ENCODE measurements at places on chromosomes 6 and 20. TPM values are rescaled to one million over a fixed set of nuclear protein-coding genes. Genes with fewer than 3 reads are reported as not detected.

Gene IL20RA
- not detected for total RNA-seq

DNA sequence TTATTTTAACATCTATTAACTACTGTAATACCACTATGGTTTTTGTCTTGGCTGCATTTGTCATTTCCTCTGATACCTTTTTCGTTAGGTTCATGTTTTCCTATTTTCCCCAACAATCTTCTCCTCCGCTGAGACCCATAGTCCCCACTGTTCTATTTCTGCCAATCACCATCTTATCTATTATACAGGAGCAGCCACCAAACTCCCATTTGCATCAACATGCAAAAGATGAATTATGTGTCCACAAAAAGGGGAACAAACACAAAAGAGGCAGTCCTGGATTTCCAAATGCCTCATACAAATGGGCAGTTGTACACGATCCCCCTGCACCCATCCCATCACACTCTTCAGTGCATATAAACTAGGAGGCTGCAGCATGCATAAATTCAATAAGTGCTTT, 121.7 kb upstream of the MYLIP start:
- H3K36me3 ChIP-seq, result no peaks in the 10 kb centered on the region
- H3K27me3 ChIP-seq, result peaks cover 23% of the 10 kb centered on the region

DNA sequence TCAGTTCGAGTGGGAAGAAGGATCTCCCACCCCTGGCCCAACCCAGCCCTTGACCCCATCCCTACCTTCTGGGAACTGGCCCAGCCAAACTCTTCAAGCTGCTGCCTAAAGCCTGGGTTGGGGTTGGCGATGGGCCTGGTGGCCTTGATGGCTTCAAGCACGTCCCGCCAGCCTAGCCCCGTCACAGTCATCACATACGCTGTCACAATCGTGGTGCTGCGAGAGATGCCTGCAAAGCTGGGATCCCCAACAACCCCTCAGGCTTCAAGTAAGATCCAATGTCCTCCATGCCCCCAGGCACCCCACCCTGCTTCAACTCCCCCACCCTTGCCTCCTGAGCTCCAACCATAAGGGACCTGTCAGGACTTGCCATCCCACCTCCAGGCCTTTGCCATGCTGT, 7.8 kb downstream of the DUSP15 start:
- H3K4me3 ChIP-seq, result no peak overlapping the region
- H3K4me1 ChIP-seq, result peaks cover 3% of the 10 kb centered on the region
- no peak for DNase-seq
- H3K27me3 ChIP-seq, result peaks cover 31% of the 10 kb centered on the region
- H3K27ac ChIP-seq, result no peak overlapping the region
- H3K36me3 ChIP-seq, result no peaks in the 10 kb centered on the region

DNA sequence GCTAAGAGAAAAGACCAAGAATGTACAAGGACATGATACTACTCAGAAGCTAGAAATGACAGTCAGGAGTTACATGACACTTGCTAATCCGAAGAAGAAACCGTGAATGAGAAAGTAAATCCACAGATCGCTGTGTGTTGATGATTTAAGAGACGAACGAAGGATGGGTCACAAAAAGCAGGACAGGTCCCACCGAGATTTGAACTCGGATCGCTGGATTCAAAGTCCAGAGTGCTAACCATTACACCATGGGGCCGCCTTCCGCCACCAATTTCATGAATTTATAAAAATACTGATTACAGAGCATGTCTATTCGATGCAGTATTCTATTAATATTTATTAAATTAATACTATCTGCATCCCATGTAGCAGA, 54.0 kb upstream of the BTN3A2 start:
- H3K4me3 ChIP-seq, result peak overlapping the region; percentile 84
- H3K4me1 ChIP-seq, result peaks cover 41% of the 10 kb centered on the region
- H3K27ac ChIP-seq, result peak overlapping the region; percentile 11

- H3K27ac ChIP-seq, result no peak overlapping the region
- peaks cover 5% of the 10 kb centered on the region for H3K27me3 ChIP-seq
- no peak for DNase-seq
- H3K4me1 ChIP-seq, result no peaks in the 10 kb centered on the region
- no peak overlapping the region for H3K4me3 ChIP-seq
- H3K36me3 ChIP-seq, result no peaks in the 10 kb centered on the region
Observed at GRCh38 chr6:113570641-113571040, 286.5 kb upstream of the MARCKS start.

Gene ARMC12
- 2.0 TPM for total RNA-seq

DNA sequence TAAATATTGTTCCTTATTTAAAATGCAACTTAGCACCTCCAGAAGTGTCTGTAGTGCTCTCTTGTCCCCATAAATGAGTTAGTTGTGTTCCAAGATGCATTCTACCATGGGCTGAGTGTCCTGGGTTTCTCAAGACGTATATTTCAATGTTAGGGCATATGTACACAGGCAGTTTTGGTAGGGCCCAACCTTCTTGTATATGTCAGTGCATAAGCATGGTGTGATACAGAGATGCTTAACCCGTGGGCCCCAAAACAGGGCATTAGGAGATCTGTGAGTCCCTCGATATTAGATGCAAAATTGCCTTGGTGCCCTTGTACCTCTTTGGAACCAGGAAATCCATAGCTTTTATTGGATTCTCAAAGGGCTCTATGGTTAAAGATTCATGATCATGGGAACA, 91.5 kb upstream of the HIVEP1 start:
- H3K36me3 ChIP-seq, result no peaks in the 10 kb centered on the region
- no peak overlapping the region for H3K27ac ChIP-seq
- no peak overlapping the region for H3K4me3 ChIP-seq
- H3K27me3 ChIP-seq, result no peaks in the 10 kb centered on the region

Gene NNAT
- total RNA-seq, result 0.23 TPM

DNA sequence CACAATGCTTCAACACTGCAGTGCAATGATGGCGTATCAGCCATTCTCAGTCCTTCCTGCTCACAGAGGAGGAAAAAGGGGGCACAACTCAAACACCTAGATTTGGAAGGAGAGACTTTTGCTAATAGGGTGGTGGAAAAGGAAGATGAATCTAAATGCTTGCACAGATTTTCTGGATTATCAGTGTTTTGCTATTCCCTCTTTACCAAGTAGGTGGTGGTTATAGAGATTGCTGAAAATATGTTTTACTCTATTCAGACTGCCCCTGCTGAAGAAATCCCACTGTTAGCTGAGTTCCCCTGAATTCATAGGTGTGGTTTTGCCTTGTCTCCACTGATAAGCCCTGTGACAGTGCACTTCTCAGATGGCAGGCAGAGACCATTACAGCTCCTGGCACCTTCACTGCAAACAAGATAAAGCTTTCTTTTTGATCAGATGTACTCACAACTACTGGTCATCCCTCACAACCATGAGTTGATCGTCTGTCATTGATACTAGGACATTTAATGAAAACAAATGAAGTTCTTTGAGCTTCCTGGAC, 311.4 kb downstream of the KIF16B start:
- no peaks in the 10 kb centered on the region for H3K4me1 ChIP-seq
- DNase-seq, result no peak
- H3K36me3 ChIP-seq, result peaks cover 2% of the 10 kb centered on the region
- H3K4me3 ChIP-seq, result no peak overlapping the region
- no peak overlapping the region for H3K27ac ChIP-seq

DNA sequence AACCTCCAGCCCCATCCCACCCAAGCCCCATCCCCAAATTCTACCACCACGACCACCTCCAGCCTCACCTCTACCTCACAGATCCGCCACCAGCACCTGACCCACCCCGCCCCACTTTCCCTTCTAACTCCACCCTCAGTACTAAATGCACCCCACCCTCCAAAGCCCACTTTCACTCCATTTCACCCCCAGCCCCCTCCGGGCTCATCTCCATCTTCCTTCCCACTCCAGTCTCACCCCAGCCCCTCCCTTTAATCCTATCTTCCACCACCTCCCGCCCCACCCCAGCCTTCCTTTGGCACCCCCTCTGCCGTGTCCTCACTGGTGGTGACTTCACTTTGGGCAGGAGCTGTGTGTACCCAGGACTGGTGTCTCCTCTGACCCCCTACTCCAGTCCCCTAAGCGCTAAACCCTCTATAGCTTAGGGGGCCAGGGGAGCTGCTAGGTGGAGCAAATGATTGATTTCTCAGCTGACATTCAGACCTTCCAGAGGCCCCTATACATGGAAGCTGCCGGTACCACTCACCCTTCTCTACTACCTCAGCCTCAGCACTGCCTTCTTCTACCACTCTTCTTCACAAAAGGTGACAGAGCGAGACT, 2.8 kb upstream of the NSFL1C start:
- peaks cover 25% of the 10 kb centered on the region for H3K4me1 ChIP-seq
- H3K36me3 ChIP-seq, result peaks cover 6% of the 10 kb centered on the region
- no peak overlapping the region for H3K27ac ChIP-seq
- no peak overlapping the region for H3K4me3 ChIP-seq

Gene TP53RK
- 13.6 TPM for total RNA-seq

GRCh38 chr20:41034239-41034638, 5.6 kb downstream of the TOP1 start:
- peaks cover 77% of the 10 kb centered on the region for H3K36me3 ChIP-seq
- no peak for DNase-seq
- no peak overlapping the region for H3K27ac ChIP-seq
- no peak overlapping the region for H3K4me3 ChIP-seq

DNA sequence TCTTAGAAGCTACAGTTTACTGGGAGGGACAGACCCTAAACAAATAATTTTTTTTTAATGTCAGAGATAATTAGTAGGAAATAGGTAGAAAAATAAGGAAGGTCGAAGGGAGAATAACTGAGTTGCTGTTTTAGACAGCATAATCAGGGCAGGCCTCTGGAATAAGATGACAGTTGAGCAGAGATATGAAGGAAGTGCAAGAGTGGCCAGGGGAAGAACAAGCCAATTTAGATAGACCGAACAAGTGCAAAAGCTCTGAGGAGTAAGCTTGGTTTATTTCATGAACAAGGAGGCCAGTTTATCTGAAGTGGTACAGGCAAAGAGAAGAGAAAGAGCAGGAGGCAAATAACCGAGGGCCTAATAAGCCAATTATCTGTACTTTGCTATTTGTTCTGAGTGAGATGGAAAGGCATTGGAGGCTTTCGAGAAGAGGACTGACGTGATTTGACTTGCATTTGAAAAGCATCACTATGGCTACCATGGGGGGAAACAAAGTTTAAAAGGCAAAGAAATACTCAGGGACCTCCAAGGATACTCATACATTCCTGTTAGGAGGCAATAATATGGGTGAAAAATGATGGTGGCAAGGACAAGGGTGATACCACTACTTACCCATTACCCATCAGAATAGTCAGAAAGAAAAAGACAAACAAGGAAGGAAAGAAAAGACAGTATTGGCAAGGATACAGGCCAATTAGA, 19.7 kb downstream of the PROCR start:
- H3K27ac ChIP-seq, result no peak overlapping the region
- H3K4me3 ChIP-seq, result no peak overlapping the region
- H3K36me3 ChIP-seq, result peaks cover 6% of the 10 kb centered on the region
- no peaks in the 10 kb centered on the region for H3K4me1 ChIP-seq

Gene SIRPB1
- 4.5 TPM for total RNA-seq

GRCh38 chr6:11798096-11798495, 19.5 kb upstream of the ADTRP start:
- H3K4me1 ChIP-seq, result peaks cover 9% of the 10 kb centered on the region
- no peak overlapping the region for H3K4me3 ChIP-seq
- H3K36me3 ChIP-seq, result peaks cover 1% of the 10 kb centered on the region
- H3K27ac ChIP-seq, result no peak overlapping the region
- no peak for DNase-seq

GRCh38 chr6:167130008-167130677, 7.2 kb downstream of the CCR6 start:
- DNase-seq, result no peak
- H3K27ac ChIP-seq, result no peak overlapping the region
- no peaks in the 10 kb centered on the region for H3K36me3 ChIP-seq
- no peak overlapping the region for H3K4me3 ChIP-seq
- H3K27me3 ChIP-seq, result no peaks in the 10 kb centered on the region
- peaks cover 5% of the 10 kb centered on the region for H3K4me1 ChIP-seq

DNA sequence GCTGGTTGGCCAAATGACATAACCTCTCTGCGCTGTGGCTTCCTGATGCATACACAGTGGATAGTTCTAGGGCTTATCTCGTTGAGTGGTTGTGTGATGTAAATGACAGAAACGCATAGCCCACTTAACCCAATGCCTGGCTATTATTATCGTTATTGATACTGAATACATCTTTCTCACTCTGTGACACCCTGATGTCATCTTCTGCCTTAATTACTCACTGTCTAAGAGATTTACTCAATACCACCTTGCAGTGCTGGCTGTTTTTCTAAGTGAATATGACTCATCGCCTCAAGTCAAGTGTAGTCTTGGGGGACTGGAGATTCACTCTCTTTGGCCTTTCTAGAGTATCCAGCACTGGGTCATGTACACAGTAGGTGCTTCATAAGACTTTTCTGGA, 73.6 kb downstream of the NDUFAF5 start:
- no peak for DNase-seq
- H3K27me3 ChIP-seq, result peaks cover 13% of the 10 kb centered on the region
- no peak overlapping the region for H3K27ac ChIP-seq

DNA sequence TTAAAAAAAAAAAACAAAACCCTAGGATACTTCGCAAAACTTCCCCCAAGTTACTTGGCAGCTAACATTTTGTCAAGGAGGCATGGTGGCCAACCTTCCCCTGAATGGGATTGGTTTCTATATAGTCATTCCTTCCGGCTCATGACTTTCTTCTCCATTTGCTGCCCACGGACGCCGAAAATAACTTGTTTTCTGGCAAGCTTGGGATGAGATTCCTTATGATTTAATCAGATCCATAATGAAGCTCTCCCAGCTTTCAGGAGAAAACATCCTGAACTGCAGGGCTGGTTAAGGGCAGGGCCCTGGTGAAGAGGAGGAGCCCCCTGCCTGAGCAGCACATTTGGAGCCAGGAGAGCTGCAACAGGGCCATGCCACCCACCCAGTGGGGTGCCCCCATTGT, 49.9 kb downstream of the PPP1R16B start:
- H3K27me3 ChIP-seq, result no peaks in the 10 kb centered on the region
- no peak overlapping the region for H3K4me3 ChIP-seq
- peaks cover 39% of the 10 kb centered on the region for H3K36me3 ChIP-seq
- DNase-seq, result no peak
- H3K4me1 ChIP-seq, result peaks cover 46% of the 10 kb centered on the region
- H3K27ac ChIP-seq, result no peak overlapping the region
